Stimulated activated CD8-positive, alpha-beta memory T cell treated with anti-CD3 and anti-CD28 coated beads, Interleukin-7, amount 100 ng/mL, for 4 hours (primary cell): ENCODE measurements at places on chromosomes 2 and 18.

GRCh38 chr2:223508372-223508771 lies 93.8 kb downstream of the SCG2 start:
- no peak for DNase-seq

GRCh38 chr18:23487738-23488570 lies 15.4 kb upstream of the RMC1 start:
- DNase-seq = no peak

DNA sequence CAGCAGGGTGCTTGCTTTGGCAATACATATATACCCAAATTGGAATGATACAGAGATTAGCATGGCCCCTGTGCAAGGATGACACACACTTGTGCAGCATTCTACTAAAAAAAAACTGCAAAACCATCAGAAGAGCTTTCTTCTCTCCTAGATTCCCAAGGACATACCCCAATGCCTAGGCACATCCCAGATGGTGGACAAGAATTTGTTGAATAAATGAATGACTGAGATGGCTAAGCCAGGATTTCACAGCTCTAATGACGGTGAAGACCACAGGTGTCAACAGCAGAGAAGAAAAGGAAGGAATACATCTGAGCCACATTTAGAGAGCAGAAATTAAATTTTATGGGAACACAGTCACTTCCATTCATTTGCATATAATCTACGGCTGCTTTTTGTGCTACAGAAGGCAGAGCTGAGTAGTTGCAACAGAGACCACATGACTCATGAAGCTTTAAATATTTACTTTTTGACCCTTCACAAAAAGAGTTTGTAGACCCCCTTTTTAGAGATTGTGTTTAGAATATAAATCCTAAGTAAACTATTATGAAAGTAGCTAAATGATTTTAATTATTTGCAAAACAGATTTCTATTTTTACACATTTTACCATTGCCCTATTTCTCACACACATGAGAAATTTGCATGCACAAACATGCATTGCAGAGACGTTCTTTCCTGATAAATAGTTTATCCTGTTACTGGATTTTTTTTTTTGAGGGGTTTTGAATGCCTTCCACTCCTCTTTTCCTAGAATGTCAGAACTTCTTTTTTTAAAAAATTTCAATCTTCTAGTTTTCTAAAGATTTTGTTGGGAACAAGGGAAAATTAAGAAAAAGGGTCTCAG lies 119.0 kb downstream of the PMAIP1 start:
- no peak for DNase-seq

GRCh38 chr2:192593561-192593960 lies 398.8 kb upstream of the TMEFF2 start:
- DNase-seq = no peak

- DNase-seq = no peak
Observed at GRCh38 chr2:168998609-168999211, 32.4 kb downstream of the ABCB11 start.

GRCh38 chr2:219727771-219728429 lies 100.5 kb downstream of the SLC4A3 start:
- DNase-seq = no peak

- no peak for DNase-seq
Observed at GRCh38 chr2:156306821-156307220, 25.7 kb downstream of the NR4A2 start.

GRCh38 chr2:190432567-190433231 lies 24.5 kb downstream of the MFSD6 start:
- DNase-seq = no peak

DNA sequence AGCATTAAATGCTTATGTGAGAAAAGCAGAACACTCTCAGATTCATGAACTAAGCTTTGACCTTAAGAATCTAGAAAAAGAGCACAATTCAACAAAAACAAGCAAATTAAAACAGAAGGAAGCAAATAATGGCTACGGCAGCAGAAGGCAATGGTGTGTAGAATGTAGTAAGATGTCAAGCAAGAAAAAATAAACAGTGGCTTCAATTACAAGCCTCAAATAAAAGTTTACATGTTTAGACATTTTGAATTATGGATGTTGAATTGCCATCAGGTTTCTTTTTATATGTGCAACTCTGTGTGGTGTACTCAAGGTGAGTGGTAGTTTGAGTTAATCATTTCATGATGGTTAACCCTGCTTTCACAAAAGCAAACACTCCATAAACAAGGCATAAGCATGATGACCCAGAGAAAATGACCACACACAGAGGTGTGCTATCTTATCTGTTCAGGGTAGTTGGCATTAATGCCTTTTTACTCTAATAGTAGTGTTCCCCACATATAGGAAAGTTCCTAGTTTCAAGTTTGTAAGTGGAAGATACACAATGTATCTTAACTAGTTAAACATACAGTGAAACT lies 207.1 kb downstream of the FIGN start:
- no peak for DNase-seq

DNA sequence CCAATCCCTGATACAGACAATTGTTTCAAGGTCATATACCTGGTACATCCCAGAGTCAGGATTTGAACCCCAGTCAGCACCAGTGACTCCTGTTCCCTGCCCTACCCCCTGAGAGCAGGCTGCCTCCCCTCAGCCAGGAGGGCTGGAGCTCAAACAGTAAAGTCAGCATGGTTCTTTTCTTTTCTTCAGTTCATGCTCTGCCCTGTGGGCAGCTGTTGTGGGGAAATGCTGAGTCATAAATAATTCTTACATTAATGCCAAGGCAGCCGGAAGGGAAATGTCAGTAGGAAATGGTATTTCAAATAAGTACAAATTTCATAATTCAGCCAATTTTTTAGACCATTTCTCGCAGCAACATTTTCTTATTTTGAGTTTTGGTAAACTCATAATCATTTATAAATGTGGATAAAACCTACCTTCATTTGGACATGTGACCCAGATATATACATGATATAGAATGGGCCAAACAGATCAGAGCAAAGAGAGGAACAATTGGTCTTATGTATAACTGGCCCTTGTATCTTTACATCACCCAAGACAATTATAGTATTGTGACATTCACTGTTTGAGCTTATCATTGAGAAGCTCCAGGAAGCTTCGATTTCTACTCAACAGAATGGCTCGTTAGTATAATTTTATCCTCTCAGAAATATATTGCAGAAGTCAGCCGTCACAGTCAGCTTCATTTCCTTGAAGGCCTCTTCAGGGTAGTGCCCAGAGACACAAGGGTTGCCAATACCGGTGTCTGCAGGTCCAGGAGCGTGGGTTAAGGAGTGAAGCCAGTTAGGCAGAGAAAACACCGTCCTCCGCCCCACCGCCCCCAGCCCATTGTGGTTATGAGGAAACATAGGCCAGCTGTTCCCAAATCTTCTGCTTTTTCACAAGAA lies 28.0 kb upstream of the SCYGR1 start:
- peak; percentile 3 for DNase-seq

- DNase-seq = no peak
Observed at GRCh38 chr2:114609801-114610200, 167.4 kb downstream of the DPP10 start.

DNA sequence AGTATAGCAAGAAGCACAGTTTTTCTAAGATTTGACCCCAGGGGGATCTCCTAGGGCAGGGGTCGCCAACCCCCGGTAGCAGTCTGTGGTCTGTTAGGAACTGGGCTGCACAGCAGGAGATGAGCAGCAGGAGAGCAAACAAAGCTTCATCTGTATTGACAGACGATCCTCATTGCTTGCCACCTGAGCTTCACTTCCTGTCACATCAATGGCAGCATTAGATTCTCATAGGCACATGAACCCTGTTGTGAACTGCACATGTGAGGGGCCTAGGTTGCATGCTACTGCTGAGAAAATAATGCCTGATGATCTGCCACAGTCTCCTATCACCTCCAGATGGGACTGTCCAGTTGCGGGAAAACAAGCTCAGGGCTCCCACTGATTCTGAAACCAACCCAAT lies 136.2 kb downstream of the RGPD3 start:
- no peak for DNase-seq

GRCh38 chr2:3986530-3987258 lies 283.3 kb downstream of the DCDC2C start:
- no peak for DNase-seq

GRCh38 chr2:121955426-121955825 lies 200.0 kb downstream of the TSN start:
- no peak for DNase-seq

DNA sequence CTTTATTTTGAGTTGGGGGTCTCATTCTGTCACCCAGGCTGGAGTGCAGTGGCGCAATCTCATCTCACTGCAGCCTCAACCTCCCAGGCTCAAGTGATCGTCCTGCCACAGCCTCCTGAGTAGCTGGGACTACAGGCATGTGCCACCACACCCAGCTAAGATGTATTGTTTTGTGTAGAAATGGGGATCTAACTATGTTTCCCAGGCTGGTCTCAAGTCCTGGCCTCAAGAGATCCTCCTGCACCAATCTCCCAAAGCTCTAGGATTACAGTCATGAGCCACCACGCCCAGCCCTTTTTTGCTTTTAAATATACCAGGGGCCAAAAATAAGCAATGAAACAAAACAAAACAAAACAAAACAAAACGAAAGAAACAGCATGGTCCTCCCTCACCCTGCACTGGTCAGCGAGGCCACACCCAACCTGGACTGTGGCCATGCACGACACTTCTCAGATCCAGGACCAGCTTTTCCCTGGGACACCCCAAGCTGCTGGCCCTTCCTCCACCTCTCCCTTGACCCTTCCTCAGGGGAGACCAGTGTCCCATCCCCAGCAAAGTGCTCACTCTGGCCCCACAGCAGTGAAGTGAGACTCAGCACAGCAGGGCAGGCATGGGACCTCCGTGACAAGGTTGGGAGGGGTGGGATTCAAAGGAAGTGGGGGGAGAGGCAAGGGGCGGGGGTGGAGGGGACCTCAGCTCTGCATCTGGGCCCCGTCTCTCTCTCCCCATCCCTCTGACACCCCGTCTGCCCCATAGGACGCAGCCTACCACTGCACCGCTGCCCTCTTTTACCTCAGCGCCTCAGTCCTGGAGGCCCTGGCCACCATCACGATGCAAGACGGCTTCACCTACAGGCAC lies 23.5 kb downstream of the MAL start:
- DNase-seq = no peak

GRCh38 chr18:27005589-27005988 lies 140.1 kb upstream of the AQP4 start:
- no peak for DNase-seq

GRCh38 chr2:239911641-239912071 lies 113.5 kb downstream of the NDUFA10 start:
- no peak for DNase-seq

DNA sequence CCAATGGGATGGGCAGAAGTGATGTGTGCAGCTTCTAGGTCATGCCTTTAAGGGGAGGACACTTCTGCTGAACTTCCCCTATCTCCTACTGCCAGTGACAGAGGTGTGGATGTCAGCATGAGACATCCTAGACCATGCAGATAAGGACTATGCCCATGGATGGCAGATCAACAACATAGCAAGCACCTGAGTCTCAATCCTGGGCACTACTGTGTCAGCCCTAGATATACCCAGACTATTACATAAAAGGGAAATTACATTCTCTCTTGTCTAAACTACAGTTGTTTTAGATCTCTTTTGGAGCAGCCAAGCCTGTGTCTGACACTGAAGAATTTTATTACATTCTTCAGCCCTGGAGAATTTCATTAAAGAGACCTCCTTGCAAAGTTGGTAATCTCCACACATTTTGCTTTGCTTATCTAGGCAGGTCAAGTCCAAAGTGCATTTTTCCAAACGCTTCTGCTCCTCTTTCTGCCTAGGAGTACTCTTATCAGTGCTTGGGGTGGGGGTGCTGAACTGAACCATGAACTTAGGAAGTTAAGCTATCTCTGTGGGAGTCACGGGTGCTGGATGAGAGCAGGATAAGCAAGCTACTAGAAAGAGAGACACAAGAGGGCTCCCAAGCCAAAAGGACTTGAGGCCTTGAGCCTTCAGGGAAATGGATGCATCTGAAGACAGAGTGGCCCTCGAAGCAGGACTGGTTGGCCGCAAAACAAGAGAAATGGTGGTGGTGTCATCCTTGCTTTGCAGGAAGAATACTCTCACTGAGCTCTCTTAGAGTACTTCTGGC lies 95.2 kb upstream of the SPRED2 start:
- no peak for DNase-seq

GRCh38 chr2:127108090-127108523 lies 1.2 kb upstream of the BIN1 start:
- no peak for DNase-seq

DNA sequence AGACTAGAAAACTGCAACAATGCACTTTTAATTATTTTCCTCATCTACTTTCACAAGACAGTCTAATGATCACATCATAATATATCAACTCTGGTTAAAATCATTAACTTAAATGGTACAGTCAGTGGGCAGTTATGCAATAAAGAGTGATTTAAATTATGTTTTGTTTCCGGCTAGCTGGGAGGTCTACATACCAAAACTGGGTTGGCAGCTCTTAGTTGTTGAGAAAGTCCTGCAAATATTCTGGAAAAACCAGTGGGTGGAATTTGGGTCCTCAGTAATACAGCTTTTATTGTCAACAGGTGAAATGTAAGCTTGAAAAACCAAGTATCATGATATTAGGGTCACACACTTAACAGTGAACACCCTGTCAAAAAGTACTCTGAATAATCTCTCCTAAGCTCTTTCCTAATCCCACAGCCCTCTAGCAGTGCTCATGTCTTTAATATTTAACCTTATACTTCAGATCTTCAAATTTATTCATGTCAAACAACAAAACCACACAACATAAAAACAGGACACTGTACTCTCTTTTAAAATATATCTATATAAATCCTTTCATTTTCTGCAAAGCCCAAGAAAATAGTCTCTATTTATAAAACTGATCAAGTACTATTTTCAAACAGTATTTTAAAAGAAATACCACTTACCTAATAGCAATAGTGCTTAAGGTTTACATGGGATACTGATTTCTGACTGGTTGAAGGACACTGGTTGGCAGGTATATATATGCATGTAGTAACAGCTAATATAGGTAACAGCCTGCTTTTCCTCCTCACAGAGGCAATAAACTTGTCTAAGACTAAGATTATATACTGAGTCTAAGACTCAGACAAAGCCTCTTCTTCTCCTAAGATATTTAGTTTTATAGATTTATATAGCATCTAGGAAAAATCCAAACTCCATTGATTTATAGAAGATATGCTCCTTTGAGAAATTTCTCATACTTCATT lies 103.8 kb downstream of the GAREM1 start:
- DNase-seq = no peak

GRCh38 chr18:34061226-34061625 lies 163.5 kb downstream of the NOL4 start:
- no peak for DNase-seq

GRCh38 chr2:110116033-110116710 lies 550 bp upstream of the MALL start:
- no peak for DNase-seq
